Stimulated activated CD4-positive, alpha-beta T cell treated with anti-CD3 and anti-CD28 coated beads, TNF-alpha, amount 100 ng/mL, for 4 hours (primary cell): ENCODE measurements at places on chromosomes 3 and 15.

DNA sequence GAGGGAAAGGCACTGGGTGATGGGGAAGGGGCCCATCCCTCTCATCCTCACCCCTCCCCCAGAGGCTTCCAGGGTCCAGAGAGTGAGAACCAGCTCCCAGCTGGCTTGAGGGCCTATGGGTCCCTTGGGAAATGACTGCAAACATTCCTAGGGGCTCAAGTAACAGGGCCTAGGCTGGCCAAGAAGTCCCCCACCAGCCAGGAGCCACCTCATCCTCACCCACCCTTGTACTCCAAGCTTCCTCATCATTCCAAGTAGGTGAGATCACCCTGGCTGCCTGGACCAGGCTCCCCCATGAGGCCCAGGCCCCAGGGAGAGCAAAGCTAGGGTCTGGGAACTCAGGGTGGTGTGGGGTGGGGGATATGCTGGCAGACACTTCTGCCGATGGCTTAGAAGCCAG lies 14.8 kb downstream of the LOXL1 start:
- no peak for DNase-seq

DNA sequence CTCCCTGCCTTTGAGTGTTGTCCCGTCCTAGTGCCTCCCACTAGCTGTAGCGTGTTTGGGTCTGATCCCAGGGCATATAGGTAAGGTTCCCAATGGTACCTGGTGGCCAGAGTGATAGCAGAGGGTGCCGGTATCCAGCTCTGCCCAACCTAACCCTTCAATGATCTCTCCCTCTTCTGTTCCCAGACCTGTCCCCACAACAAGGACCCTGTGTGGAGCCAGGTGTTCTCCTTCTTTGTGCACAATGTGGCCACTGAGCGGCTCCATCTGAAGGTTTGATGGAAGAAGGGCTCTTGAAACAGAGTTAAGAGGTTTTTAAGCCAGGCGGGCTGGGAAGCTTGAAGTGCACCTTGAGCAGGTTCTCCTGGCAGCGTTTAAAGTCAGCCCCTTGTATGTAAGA lies 35.5 kb downstream of the ESYT3 start:
- DNase-seq: no peak

- no peak for DNase-seq
Measured at GRCh38 chr15:47376190-47376589, 341.1 kb upstream of the SEMA6D start.

DNA sequence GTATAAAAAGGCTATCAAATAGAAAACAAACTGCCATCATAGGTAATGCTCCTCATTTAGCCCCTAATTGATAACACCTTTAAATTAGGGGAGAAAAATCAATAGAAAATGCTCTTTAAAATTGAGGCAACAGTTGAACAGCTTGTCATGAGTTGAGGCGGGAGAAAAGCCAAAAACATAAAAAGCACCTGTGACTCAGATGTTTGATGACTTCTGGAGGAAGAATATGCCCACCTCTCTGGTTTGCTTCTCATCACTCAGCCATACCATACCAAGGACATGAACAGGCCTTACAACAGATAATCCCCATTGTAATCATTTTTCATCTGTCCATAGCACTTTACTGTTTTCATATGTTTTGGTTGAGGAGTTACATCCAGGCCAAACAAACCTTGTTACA lies 246.0 kb downstream of the MYRIP start:
- DNase-seq: no peak

GRCh38 chr15:68565726-68566125 lies 13.1 kb upstream of the CORO2B start:
- no peak for DNase-seq

- no peak for DNase-seq
Measured at GRCh38 chr3:122985539-122985938, 42.0 kb downstream of the SEMA5B start.

- no peak for DNase-seq
Measured at GRCh38 chr3:115418583-115418982, 204.7 kb upstream of the GAP43 start.

GRCh38 chr3:182808041-182808770 lies 14.9 kb downstream of the ATP11B start:
- no peak for DNase-seq

DNA sequence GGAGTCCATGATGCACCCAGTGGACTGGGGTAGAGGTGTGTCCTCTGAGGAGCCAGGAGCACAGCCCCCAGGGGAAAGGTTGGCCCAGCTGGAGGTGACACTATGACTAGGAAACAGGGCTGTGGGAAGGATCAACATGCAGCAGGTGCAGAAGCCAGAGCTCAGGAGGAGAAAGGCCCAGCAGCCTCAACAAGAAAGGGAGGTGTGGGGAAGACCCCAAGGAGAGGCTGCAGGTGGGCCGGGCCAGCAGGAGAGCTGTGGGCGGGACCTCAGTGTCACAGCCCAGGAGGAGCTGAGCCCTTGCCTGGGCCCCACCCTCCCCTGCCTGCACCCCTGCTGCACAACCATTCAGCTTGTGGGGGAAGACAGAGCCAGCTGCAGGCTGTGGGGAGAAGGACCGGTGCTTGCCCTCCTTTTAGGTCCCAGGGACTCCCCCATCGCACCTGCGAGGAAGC lies 18.4 kb upstream of the KLF13 start:
- DNase-seq: no peak

- DNase-seq: no peak
Measured at GRCh38 chr15:83288381-83288801, 3.9 kb upstream of the BNC1 start.

- no peak for DNase-seq
Measured at GRCh38 chr15:87243474-87243873, 1013.1 kb downstream of the NTRK3 start.

- DNase-seq: no peak
Measured at GRCh38 chr15:98526094-98526493, 122.2 kb upstream of the IGF1R start.

DNA sequence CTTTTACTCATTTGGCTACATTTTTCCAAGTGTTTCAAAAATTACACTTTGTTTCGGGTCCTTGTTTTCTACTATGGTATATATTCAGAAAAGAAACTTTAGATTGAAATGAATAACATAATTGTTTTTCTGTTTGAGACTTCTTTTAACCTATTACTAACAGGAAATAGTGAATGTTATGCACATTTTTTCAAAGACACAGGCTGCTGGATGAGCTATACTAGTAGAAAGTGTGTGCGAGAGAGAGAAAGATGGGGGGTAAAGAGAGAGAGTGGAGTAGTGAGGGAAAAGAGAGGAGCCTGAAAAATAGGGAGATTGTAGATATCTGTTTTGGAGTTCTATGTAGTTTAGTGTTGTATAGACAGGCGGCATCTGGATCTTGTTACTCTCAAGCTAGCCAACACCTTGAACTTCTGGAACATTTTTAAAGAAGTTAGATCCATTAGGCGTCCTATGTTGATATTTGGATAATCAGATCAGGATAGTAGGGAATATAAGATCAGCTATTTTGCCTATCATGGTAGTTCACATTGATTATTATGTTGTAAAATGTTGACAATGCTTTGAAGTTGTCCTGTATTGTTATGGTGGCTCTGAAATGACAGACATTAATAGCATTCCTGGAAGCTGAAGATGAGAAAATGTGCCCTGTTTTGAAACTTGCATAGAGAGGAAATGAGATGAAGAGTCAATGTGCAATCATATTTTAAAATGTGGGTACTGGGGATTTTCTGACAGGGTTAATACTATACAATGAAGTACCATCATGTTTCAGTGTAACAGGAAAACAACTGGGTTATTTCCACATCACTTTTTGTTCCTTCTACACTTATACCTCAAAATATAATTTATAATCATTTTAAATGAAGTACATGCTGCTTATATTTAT lies 2.6 kb downstream of the RBMS3 start:
- DNase-seq: no peak

GRCh38 chr3:16060358-16060852 lies 114.1 kb upstream of the GALNT15 start:
- no peak for DNase-seq

DNA sequence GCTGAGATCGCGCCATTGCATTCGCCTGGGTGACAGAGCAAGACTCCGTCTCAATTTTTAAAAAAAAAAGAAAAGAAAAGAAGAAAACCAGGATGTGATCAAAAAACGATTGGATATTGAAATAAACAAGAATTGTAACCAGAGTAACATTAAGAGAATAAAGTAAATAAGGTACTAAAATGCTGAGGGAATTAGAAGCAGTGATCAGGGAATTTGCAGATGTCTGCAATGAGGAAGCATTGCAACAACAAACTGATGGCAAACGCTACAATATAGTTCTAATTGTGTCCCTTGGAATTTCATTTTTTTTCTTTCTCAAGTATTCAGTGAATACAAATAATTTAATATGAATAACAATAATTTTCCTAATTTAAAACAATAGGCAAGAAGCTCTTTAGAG lies 1077.5 kb downstream of the TBL1XR1 start:
- no peak for DNase-seq

DNA sequence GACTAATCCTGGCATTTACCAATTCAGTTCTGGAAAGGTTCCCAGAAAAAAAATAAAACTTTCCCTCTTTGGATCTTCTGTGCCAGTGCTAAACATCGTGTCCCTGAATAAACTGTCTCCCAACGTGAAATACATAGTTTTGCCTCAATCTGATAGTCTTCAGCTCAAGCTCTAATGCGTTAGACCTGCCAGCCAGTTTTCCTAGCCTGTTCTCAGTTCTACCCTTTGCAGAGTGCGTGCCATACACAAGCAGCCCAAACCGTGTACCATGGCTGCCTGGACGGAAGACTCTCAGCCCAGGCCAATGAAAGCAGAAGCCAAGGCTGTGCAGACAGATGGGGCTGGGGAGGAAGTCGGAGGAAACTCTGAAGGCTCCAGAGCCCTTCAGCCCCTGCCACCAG lies 11.4 kb upstream of the OCA2 start:
- DNase-seq: no peak

DNA sequence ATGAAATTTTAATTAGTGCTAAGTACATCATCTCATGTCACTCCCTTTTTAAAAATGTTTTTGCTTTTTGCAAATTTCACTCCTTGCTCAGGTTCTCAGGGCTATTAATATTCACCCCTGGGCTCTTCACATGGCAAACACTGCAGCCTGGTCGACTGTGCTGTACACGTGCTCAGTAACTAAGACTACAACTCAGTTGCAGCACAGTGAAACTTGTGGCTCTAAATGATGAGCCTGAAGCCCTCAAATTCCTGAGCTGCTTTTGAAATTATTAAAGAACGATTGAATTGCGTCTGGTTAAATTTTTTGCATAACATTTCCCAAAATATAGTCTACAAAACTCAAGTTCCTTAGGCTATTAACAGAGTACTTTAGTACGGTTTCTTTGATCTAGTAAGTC lies 159.3 kb upstream of the C2CD4B start:
- DNase-seq: no peak

- no peak for DNase-seq
Measured at GRCh38 chr15:53401503-53401902, 358.0 kb downstream of the WDR72 start.

- DNase-seq: no peak
Measured at GRCh38 chr15:64026591-64026990, 19.7 kb downstream of the DAPK2 start.

GRCh38 chr15:27617013-27617412 lies 482.1 kb downstream of the OCA2 start:
- DNase-seq: no peak

- no peak for DNase-seq
Measured at GRCh38 chr3:197368821-197369220, 70.4 kb upstream of the DLG1 start.

- no peak for DNase-seq
Measured at GRCh38 chr15:23629234-23629805, 18.3 kb downstream of the MAGEL2 start.

GRCh38 chr3:127035677-127036076 lies 52.8 kb downstream of the PLXNA1 start:
- no peak for DNase-seq
